ENCODE measurements at places on chromosomes 2 and 18. TPM values are rescaled to one million over a fixed set of nuclear protein-coding genes. Genes with fewer than 3 reads are reported as not detected.

The CDH2 gene
- total RNA-seq: 14.6 TPM

The EMILIN1 gene
- 0.21 TPM for total RNA-seq

The ZFP36L2 gene
- total RNA-seq: 107 TPM

The CEBPZOS gene
- 38.5 TPM for total RNA-seq

The YPEL5 gene
- total RNA-seq: 62.5 TPM

The ABCG8 gene
- total RNA-seq: not detected

The PPP1R1C gene
- not detected for total RNA-seq

The RBM44 gene
- 0.23 TPM for total RNA-seq

The RASGRP3 gene
- total RNA-seq: not detected

The SALL3 gene
- not detected for total RNA-seq

The PFN4 gene
- 2.6 TPM for total RNA-seq

The SERPINB4 gene
- not detected for total RNA-seq

The SAG gene
- total RNA-seq: not detected

The UGT1A7 gene
- total RNA-seq: not detected

The NIFK gene
- total RNA-seq: 171 TPM

The TCF4 gene
- total RNA-seq: 5.1 TPM

The TEKT4 gene
- not detected for total RNA-seq

The ELOA2 gene
- total RNA-seq: not detected

The LONRF2 gene
- total RNA-seq: not detected

The MITD1 gene
- total RNA-seq: 19.1 TPM

The PTPRN gene
- total RNA-seq: not detected

The KIAA2012 gene
- not detected for total RNA-seq
